ENCODE measurements at places on chromosomes 1 and 21. TPM values are rescaled to one million over a fixed set of nuclear protein-coding genes. Genes with fewer than 3 reads are reported as not detected.

The DNTTIP2 gene
- total RNA-seq = 27.7 TPM

The SLAMF7 gene
- not detected for total RNA-seq

The C1orf116 gene
- 2.4 TPM for total RNA-seq

The PALMD gene
- 0.13 TPM for total RNA-seq

The FOXD3 gene
- total RNA-seq = not detected

The MYCL gene
- total RNA-seq = 0.63 TPM

The OR2L8 gene
- total RNA-seq = not detected

The CD5L gene
- total RNA-seq = not detected

The PRRX1 gene
- total RNA-seq = 7.0 TPM

The OR6K3 gene
- total RNA-seq = not detected

The KCNT2 gene
- 1.1 TPM for total RNA-seq

The PIGV gene
- 7.3 TPM for total RNA-seq

The S100A10 gene
- total RNA-seq = 286 TPM

Data from mesangial cell (primary cell).